Stimulated activated CD4-positive, alpha-beta T cell treated with anti-CD3 and anti-CD28 coated beads, Interleukin-1b, Interleukin-23, amount 100 ng/mL, for 1 hour (primary cell): ENCODE measurements at places on chromosomes 4 and X.

DNA sequence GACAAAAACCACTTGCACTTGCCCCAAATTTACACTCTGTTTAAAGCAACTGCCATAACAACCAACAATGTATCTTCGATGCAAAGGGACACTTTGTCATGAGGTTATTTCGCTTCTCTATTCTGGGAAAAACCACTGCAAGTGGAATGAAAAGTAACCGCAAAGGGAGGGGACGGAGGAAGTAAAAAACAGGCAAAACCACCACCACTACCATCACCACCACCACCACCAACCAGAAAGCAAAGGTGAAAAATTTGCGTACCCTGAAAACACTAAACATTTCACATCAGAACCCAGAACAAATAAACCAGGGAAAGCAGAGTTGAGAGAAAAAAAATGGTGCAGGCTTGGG is 1.2 kb upstream of the N4BP2 start:
- DNase-seq: no peak

- no peak for DNase-seq
Measured at GRCh38 chrX:18687856-18688495, 16.1 kb upstream of the RS1 start.

- DNase-seq: no peak
Measured at GRCh38 chrX:7223271-7223670, 75.3 kb upstream of the PUDP start.

DNA sequence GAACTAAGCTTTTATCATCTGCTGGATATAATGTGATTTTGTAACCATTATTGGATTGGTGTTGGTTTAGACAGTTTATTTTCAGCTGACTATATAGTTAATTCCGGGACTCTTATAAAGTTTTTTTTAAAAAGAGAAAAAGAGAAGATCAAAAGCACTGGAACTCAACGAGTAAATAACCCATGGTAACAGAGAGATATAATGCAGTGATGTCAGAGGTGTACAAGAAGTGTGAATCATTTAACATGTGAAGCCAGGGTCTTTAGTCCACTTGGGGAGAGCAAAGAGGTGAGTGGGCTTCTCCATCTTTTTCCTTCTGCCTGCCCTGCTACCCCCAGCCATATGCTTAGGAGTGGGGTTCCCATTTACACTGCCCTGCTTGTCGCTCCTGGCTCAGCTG is 3.2 kb downstream of the TMEM165 start:
- no peak for DNase-seq

GRCh38 chrX:13338996-13339515 is 19.2 kb upstream of the ATXN3L start:
- no peak for DNase-seq
